ENCODE measurements at places on chromosomes 11 and 22.
A peak's percentile ranks its signal among the peaks of the same experiment; 100 is the strongest.

GRCh38 chr22:18115906-18116371 lies 5.3 kb downstream of the TUBA8 start:
- no peak for DNase-seq

DNA sequence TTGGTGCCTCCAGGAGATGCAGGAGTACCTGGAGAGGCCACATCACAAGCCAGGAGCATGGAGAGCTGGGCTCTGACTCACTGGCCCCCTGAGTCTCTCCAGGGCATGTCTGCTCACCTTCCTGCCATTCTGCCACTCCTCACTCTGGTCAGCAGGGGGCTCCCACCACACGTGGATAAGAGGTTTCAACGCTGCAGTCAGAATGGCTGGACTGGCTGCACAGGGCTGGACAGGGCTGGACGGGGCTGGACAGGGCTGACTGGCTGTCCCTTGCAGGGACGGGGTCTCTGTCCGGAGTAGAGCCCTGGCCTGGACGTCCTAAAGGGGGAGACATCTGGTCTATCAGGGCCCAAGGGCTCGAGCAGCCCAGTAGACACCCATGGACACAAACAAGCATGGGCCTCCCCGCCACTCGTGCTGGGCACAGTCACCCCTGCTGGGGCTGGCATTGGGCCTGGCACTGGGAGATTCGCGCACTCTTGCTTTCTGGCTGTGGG lies 34.6 kb downstream of the CYTH4 start:
- DNase-seq, result no peak

GRCh38 chr11:114148013-114148382 lies 88.5 kb downstream of the ZBTB16 start:
- DNase-seq, result no peak

DNA sequence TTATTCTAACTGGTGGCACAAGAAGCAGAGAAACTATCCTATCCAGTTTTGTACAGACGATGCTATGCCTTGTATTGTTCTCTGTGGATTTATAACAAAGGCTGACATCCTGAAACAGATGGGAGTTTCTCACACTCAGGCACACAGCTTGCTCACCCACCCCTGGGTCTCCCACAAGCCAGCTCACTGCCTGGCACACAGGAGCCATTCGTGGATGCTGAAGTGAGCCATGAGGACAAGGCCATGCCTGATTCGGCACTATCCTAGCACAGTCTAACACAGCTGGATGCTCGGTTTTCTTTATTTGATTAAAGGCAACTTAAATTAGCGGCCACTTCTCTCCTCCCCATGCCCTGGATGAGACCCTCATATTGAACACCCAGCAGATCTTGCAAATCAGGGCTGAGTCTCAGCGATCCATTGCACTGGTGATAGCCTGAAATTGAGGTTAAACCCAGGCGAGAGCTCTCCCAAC lies 25.7 kb upstream of the TMPRSS4 start:
- no peak for DNase-seq

DNA sequence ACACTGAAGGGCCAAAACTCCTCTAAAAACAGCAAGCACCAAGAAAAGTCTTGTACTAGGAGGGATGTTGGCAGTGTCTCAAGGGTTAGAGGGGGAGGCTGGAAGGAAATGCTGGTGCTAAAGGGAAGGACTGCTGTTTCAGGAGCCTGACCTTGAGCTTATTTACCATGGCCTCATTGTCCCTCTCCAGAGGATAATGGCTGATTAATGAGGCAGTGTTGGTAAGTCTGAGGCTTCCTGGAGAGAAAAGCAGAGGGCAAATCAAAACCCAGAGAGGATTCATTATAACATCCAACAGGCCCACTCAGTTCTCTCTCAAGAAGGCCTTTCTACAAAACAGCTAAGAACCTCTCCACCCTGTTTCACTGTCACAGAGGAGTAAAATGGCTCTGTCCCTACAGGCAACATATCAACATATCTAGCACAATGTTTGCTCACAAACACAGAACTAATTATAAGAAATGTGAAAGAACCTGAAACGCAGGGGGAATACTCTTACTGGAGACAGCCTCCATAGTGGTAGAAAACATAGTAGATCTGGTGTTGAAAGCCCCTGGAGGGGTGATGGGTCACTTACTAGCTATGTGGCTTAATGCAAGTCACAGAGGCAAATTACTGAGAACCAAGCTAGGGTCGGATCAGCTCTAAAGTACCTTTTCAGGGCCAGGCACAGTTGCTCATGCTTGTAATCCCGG lies 31.4 kb downstream of the NUMA1 start:
- no peak for DNase-seq

GRCh38 chr11:20609727-20610707 lies 10.6 kb downstream of the SLC6A5 start:
- no peak for DNase-seq

DNA sequence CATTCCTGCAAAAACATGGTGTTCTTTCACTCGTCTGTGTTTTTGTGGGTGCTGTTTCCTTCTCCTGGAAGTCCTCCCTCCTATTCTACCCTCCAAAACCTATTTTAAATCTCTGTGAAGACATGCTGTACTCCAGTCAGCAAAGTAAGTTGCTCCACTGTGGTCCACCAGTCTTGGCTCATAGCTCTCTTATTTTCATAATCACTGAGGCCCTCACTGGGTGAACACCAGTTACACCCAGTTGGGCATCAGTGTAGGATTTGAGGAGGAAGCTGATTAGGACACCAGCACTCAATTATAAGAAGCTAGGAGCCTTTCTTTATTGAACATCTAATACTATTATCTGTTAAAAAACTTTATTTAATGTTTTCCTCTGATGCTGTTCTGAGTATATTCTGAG lies 23.9 kb upstream of the EED start:
- DNase-seq, result no peak

DNA sequence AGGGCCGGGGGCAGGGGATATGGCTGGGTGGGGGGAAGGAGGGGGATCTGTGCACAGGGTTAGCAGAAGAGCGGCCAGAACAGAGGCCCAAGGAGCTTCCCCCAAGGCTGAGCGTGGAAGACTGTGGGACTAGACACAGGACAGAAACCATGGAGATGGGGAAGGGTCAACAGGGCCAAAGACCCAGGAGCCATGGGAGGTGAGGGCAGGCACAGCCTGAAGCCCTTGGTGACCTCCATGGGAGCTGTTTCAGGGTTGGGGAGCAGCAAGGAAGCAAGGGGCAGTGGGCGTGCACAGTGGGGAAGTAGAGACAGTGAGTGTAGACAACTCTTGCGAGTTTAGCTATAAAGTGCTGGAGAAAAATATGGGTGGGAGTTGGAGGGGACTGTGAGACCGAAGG lies 56.6 kb downstream of the WNT11 start:
- no peak for DNase-seq

- no peak for DNase-seq
These were observed 188.0 kb downstream of the MAML2 start for GRCh38 chr11:96154802-96155520.

GRCh38 chr11:13016415-13016814 lies 7.3 kb downstream of the RASSF10 start:
- DNase-seq, result no peak

GRCh38 chr22:37472418-37473006 lies 13.7 kb downstream of the MFNG start:
- DNase-seq, result no peak

DNA sequence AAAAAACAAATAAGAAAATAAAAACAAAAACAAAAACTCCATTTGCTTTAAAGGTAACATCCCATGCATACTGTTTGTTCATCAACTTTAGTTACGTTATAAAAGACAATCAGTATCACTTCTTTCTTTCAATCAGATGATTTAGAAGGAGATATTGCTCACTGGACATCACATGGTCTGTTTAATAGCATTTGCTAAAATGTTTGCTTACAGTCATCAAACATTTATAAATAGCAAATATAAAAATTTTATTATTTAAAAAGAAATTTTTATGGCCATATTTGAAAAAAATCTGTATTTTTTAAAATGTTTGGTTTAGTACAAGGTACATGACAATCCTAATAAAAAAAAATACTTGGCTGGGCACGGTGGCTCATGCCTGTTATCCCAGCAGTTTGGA lies 22.6 kb downstream of the MMP26 start:
- no peak for DNase-seq

DNA sequence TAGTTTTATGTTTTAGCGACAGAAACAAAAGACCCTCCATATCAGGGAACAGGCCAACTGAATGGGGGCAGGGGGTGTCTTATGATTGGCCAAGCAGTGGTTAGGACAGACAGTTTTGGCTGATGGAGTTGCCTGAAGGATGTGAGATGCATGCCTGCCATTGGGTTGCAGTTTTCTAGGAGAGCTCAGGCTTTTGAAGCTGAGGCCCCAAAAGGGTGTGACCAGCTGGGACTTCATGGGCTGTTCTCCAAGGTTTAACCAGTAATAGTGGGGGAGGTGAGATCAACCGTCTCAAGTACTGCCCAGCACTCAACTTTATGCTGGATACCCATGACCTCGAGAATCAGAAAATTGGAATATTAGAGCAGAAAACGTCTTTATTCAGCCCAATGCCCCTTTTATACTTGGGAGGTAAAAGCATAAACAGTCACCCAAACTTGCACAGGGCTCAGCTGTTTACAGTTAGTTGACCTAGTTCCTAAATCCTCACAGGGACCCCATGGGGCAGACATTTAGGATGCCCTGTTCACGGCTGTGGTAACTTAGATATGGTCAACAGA lies 13.5 kb downstream of the DTX4 start:
- no peak for DNase-seq

- no peak for DNase-seq
These were observed 350.9 kb upstream of the SYN3 start for GRCh38 chr22:33409079-33409478.

GRCh38 chr11:64035576-64035975 lies at the start of gene FLRT1:
TSS of gene FLRT1 (plus strand) at chr11:64035931. CDS start at chr11:64116268, 80,337 bp downstream.
- DNase-seq, result no peak

GRCh38 chr11:68471360-68472340 lies 11.1 kb downstream of the PPP6R3 start:
- peak; percentile 52 for DNase-seq

GRCh38 chr11:23727794-23728193 lies 769.1 kb upstream of the LUZP2 start:
- no peak for DNase-seq

DNA sequence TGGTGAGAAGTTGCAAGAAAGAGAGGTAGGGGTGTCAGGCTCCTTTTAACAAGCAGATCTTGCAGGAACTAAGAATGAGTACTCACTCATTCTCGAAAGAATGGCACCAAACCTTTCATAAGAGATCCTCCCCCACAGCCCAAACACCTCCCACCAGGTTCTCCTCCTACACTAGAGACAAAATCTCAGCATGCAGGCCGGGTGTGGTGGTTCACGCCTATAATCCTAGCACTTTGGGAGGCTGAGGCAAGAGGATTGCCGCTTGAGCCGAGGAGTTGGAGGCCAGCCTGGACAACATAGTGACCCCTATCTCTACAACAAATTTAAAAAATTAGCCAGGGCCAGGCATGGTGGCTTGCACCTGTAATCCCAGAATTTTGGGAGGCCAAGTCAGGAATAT lies 11.1 kb downstream of the GRAMD1B start:
- DNase-seq, result no peak

GRCh38 chr11:121453589-121454299 lies 977 bp upstream of the SORL1-AS1 start:
- no peak for DNase-seq

GRCh38 chr11:46106530-46107407 lies 14.5 kb downstream of the PHF21A start:
- DNase-seq, result no peak

- no peak for DNase-seq
These were observed 692 bp upstream of the MOB2 start for GRCh38 chr11:1487091-1487850.

DNA sequence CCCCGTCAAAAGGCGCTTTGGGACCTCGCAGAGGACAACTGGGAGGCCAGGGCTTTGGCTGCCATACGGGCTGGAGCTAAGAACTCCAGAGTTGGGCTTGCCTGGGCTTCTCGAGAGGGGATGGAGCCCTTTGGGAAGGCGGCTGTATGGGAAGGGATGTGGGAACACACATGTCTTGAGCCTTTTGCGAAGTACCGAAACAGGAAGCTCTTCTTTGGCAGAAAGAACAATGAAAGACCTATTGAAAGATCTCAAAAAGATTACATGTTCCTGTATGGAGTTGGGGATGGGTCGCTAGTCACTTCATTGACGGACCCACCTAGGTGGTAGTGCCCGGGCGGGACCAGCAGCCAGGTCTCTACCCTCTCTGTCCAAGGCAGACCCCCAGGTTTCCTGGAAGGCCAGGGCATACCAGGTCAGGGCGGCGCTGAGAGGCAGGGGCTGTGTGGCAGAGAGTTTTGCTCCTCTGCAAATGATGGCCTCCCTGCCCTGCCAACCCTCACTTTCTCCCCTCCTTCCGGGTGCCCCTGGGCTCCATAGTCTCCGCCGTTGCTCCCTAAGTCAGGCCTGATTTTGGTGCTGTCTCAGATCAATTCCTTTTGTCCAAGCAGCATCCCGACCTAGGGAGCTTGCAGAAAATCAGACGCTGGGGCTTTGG lies 1.0 kb downstream of the ST14 start:
- no peak for DNase-seq

DNA sequence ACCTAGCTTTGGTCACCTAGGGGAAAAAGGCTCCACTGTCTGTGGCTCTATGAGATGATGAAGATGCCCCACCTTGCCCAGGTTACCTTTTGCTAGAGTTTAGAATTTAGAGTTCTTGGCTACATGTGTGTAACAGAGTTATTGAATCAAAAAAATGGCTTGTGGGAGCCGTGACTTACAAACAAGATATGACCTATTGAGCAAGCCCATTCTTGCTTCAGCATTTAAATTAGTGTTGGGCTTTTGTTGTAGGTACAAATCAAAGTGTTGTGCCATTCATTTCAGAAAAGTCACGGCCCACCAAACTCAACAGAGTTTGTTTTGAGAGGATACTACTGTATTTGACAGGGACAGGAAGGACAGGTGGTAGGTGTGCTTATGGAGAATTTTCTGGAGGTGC lies 768.8 kb downstream of the NTM start:
- DNase-seq, result no peak

DNA sequence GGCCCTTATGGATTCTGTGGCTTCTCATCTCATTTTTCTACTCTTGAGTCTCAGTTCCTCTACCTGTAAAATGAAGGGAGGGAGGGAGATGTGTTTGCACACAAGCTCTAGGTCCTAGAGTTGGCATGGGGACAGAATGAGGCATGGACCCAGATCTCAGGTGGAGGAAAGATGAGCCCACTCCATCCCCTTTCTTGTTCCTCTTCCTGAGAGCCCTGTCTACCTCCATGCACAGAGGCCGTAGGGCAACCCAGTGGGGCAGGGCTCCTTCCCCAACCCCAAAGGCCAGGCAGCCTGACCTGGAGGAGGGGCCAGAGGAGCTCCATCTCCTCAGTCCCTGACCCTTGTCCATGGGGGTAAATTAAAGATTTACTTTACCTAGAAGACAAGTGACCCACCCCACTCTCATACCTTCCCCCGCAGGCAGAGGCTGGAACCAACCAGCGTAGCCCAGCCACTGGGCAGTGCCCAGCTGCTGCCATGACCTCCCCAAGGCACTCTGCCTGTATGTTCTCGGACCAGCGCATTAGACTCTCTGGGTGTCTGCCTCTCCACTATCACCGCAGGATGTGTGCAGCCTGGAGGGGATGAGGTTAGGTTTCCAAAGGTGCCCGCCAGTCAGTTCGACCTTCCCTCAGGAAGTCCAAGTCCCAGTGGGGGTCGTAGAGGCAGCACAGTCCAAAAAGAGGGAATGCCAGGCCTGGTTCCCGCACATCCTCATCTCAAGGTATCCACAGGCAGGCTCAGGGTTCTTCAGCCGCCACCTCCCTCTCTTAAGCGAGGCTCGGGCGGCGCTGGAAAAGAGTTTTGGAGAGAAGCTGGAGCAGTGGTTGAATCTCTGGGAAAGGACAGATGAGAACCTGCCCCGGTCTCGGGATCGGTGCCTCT lies 3.0 kb downstream of the SMTN start:
- DNase-seq, result no peak

Data from AG04449 (cell line).